Islet precursor cell (in vitro differentiated cells): ENCODE measurements at places on chromosomes 4 and X.
A peak's percentile ranks its signal among the peaks of the same experiment; 100 is the strongest.

- peak; percentile 69 for DNase-seq
Measured at GRCh38 chrX:103362474-103362873, 6.2 kb downstream of the TCEAL9 start.

DNA sequence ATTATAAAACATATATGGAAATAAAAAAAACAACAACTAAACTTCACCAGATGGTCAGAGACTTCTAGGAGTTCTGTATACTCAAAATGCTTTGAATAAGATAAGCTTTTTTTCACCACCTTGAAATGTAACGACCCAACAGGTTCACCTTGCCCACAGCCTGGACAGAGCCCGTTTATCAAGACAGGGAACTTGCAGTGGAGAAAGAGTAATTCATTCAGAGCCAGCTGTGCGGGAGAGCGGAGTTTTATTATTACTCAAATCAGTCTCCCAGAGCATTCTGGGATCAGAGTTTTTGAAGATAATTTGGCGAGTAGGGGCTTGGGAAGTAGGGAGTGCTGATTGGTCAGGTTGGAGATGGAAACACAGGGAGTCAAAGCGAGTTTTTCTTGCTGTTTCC is 38.5 kb downstream of the AGA start:
- no peak for DNase-seq

GRCh38 chr4:114519368-114519767 is 79.2 kb upstream of the UGT8 start:
- DNase-seq: no peak

GRCh38 chrX:120457766-120458180 is 11.3 kb downstream of the LAMP2 start:
- no peak for DNase-seq

DNA sequence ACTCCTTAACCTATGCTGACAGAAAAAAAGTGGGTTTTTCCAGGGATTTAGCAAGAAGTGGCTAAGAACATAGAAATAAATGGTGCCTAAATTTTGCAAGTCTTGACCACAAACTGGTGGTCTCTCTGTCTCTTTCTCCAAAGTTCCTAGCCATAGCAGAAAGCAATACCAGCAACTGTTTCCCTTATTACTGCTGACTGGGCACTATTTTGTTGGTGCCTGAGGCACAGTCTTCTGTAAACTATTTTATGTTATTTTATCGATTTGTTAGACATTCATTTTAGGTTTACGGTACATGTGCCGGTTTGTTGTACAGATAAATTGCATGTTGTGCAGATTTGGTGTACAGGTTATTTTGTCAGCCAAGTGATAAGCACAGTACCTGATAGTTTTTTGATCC is 234.6 kb upstream of the TECRL start:
- DNase-seq: no peak

DNA sequence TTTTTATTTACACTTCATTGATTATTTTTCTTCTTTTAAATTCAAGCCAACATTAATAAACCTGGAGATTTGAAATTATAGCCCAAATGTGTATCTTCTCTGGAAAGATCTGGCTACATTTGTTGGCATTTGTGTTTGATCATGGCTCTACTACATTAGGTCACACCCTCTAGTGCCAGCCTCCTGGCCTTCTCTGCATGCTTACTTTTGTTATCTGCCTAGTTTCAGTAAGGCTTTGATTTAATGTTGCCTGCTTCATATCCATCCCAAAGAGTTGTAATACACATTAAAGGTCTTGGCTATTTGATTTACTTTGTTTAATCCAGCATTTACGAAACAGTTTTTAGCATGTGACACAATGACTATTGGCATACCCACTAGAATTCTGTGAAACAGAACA is 224.5 kb downstream of the TRAM1L1 start:
- no peak for DNase-seq

- no peak for DNase-seq
Measured at GRCh38 chr4:11039634-11040131, 355.1 kb upstream of the CLNK start.

DNA sequence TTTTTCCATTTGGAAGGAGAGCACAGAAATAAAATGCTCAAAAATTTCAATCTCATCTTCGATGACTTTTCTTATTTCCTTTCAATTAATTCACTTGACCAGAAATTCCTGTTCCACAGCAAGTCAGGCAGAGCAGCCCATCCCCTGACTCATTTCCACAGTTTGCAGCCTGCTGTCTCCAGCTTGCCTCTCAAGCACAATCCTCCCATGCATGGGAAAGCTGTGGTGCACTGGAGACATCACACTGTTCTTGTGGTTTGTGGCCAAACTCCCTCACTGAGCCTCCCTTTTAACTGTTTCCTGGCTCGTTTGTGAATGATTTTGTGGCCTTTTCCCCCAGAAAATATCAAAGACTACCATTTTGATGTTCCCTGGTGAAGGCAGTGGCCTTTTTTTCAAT is 114.0 kb upstream of the ENPEP start:
- peak; percentile 95 for DNase-seq

- no peak for DNase-seq
Measured at GRCh38 chr4:78510681-78511080, 40.9 kb upstream of the ANXA3 start.
